ENCODE measurements at places on chromosomes 16 and 17. TPM values are rescaled to one million over a fixed set of nuclear protein-coding genes. Genes with fewer than 3 reads are reported as not detected.

The CACNG3 gene
- not detected for total RNA-seq

The ADAD2 gene
- not detected for total RNA-seq

The SNN gene
- total RNA-seq, result 5.8 TPM

The RAB26 gene
- 1.4 TPM for total RNA-seq

The IL34 gene
- total RNA-seq, result 2.3 TPM

The CALCOCO2 gene
- 54.5 TPM for total RNA-seq

The SLC5A11 gene
- not detected for total RNA-seq

The CES5A gene
- total RNA-seq, result not detected

The SPATA22 gene
- 0.71 TPM for total RNA-seq

The SULT1A2 gene
- total RNA-seq, result 0.58 TPM

The RAC3 gene
- 27.1 TPM for total RNA-seq

The STARD3 gene
- 39.5 TPM for total RNA-seq

The TBC1D3H gene
- total RNA-seq, result not detected

The LYRM9 gene
- 14.7 TPM for total RNA-seq

The SLC35G6 gene
- not detected for total RNA-seq

The TNFRSF17 gene
- total RNA-seq, result not detected

The PMFBP1 gene
- not detected for total RNA-seq

The CACNA1G gene
- not detected for total RNA-seq

The TMEM204 gene
- 39.8 TPM for total RNA-seq

The CRHR1 gene
- total RNA-seq, result not detected

The KCNG4 gene
- not detected for total RNA-seq

The SPATA32 gene
- total RNA-seq, result not detected

The MEIOC gene
- total RNA-seq, result not detected

The SPHK1 gene
- total RNA-seq, result 34.3 TPM

The KCNAB3 gene
- total RNA-seq, result 1.2 TPM

The TMEM92 gene
- total RNA-seq, result 0.89 TPM

The SLC6A2 gene
- total RNA-seq, result not detected

The MYO15A gene
- 1.4 TPM for total RNA-seq
